ENCODE measurements at places on chromosomes 5 and 9.

GRCh38 chr9:38339087-38339486, 53.4 kb upstream of the ALDH1B1 start:
- DNase-seq, result no peak

DNA sequence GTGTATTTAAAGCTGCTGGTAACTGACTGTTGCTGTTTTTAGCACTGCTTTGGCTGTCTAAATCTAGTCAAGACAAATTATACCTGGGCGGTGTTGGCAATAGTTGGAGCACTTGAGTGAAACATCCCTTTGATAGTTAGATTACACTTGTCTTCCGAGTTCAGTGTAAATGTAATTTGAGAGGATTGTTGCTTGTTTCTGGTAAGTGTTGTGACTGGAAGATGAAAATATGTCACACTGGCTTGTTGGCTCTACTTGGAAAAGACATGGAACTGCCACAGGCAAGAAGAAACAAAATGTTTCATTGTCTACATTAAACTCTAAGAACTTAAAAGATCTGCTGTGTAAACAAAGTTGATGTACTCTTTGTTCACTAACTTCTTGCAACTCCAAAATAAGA, 49.2 kb upstream of the PTPRD start:
- DNase-seq, result no peak

DNA sequence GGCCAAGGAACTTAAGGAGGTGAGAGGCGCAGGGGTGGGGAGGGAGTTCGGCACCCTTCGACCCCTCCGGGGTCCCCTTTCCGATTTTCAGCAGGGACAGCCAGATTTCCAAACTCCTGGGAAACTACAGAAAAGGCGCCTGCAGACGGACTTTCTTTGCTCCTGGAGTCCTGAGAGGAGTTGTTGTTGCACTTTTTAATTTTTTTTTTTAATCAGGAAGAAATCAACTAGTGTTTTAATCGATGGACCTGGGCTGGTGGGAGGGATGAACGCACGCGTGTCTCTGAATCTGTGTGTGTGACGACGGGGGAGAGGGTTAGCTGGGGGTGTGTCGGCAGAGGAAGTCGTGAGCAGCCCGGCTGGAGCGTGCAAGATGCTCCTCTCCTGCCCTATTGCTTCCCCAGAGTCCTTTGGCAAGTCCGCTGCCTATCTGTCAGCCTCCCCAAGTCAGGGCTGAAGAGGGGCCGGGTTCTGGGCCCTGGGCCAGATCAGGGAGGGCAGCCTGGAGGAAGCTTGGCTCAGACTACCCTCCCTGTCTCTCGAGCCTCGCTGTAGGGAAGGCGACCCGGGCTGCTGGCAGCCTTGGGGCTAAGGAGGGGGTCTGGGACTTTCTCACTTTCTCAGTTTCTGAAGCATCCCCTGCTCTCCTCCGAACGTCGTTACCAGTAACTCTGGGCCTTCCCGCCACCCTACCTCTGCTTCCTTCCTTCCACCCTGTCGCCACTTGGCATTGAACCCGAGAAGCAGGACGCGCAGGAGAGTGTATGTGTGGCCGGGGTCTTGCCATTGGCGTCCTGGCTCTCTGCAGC, 731 bp downstream of the PRR16 start:
- DNase-seq, result no peak

DNA sequence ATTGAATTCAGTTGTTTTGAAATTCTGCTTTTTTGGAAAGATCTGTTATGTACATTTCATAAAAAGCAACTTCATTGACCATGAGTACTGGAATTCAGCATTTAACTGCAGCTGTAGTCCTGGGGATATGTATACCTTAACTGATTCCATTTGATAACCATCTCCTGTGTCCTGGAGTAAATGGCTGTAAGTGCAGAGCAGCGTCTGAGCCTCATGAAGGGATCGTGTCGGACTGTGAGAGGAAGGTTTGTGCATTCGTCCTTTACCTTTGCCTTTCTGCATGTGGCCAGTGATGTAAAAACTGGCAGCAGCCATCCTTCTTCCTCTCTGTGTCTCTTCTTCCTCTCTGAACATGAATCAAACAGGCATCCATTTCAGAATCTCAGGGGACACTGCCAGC, 287.2 kb downstream of the FANCC start:
- DNase-seq, result no peak

DNA sequence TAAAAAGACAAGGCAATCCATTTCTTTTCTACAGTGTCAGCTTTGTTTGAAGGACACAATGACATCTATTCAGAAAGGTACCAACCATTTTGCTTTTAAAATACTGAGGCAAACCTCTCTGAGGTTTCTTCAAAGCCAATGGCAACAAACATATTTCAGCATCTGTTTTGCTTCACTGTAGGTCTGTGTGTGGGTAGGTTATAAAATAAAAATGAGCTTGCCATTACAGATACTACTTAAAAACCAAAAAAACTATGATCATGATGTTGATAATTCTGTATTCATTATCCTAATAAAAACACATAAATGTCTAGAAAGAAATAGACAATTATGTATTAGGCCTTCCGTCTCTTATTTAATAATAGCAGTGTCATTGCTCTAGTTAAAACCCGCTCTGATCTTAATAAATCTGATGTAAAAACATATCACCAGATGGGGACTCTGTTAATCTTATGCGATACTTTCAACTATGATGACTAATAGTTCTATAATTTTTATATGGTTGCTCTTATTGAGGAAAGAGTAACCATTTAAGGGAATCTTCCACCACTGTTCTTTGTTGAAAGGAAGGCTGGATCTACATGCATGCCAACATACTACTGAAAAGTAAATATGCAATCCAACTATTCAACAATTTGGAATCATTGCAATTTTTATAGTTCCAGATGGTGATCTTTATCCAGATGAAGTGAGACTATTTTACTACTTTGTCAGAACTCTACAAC, 647.2 kb downstream of the PDE4D start:
- no peak for DNase-seq

DNA sequence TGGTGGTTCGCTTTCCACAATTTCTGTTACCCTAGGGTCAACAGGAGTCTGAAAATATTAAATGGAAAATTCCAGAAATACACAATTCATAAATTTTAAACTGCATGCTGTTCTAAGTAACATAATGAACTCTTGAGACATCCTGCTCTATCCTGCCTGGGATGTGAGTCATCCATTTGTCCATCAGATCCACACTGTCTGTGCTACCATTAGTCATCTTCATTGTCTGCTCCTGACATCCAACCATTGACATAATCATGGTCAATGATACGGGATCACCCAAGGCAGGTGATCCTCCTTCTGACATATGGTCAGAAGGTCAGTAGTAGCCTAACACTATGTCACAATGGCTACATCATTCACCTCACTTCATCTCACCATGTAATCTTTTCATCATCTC, 276.7 kb upstream of the KIF2A start:
- no peak for DNase-seq

GRCh38 chr9:127303830-127304229, 39.3 kb downstream of the GARNL3 start:
- DNase-seq, result no peak

GRCh38 chr9:35517131-35517530, 27.2 kb downstream of the RUSC2 start:
- no peak for DNase-seq

DNA sequence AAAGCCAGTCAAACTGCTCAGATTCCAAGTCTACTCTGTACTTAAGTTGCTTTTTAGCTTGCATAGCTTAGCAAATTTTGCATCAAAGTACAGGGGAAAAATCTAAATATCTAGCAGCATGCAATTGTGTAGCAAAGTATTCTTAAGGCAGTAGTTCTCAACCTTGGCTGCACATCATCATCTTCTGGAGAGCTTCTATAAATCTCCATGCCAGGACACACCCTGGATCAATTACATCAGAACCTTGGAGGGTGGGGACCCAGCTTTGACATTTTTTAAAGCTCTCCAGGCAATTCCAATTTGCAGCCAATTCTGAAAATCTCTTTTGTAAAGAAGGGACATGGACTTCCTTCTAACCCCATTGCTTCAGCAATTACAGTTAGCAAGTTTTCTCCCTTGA, 187.5 kb downstream of the SNCAIP start:
- DNase-seq, result no peak

DNA sequence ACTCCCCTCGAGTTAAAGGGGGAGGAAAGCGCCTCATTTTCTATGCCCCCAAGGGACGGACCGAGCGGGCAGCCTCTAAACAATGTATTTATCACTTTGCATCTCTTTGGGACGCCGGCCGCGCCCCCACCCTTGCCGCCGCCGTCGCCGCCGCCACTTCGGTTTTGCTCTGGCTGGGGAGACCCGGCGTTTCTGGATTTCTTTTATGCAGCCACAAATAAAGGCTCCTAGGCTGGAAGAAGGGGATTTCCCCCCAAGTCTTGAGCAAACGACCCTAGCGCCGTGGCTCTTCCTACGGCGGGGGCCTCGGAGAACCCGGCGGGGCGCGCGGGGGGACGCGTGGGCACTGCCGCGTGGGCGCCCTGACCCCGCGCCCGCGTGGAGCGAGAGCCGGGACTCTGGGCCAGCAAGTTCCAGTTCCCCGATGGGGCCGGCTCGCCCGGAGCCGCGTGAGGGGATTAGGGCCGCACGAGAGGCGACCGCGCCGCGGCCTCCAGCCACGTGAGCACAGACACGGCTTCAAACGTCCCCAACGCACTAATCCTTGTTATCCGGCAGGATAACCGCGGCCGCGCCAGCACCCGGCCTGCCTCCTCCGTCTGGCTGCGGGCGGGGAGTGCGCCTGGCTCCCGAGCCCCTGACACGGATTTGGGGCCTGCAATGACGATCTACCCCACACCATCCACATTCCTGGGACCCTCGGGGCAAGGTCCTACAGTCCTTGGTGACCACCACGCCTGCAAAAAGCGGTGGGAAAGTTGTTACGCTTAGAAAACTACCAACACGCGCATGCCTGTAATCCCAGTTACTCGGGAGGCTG, 7.9 kb upstream of the NEUROG1 start:
- no peak for DNase-seq

DNA sequence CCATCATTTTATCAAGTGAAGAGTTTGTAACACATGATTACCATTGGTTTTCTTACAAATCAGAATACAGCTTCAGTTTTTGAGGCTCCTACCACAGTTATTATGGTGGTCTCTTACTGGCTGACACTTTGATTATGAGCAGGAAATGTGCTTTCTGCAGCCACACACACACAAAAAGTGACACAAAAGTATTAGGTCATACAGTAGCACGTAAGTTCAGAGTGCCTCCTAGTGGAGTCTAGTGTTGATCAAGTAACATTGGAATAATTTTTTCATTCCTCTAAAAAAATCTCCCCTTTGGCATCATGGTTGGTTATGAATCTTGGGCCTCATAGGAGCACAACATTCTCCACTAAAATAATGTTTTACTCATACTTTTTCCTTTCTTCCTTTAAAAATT, 37.6 kb downstream of the PAM start:
- no peak for DNase-seq

GRCh38 chr9:137876781-137877386, 698 bp upstream of the CACNA1B start:
- no peak for DNase-seq

DNA sequence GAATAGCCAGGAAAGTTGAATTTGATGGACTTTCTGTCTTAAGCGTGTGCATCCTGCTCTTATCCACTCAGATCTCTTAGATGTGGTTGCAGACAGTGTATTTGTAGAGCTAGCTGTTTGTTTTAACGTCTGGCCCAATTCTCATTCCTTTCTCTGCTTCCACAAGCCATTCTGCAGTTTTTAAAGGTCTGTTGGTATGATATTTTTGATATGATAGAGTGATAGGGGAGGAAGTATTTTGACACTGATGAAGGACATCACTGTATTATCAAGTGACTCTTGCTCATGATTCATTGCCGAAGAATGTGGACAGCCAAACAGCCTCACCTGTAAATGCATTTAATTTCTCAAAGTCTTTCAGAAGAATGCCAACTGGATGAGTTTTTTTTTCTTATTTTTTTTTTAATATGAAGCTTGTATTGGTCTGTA, 4.5 kb downstream of the TJP2 start:
- no peak for DNase-seq

DNA sequence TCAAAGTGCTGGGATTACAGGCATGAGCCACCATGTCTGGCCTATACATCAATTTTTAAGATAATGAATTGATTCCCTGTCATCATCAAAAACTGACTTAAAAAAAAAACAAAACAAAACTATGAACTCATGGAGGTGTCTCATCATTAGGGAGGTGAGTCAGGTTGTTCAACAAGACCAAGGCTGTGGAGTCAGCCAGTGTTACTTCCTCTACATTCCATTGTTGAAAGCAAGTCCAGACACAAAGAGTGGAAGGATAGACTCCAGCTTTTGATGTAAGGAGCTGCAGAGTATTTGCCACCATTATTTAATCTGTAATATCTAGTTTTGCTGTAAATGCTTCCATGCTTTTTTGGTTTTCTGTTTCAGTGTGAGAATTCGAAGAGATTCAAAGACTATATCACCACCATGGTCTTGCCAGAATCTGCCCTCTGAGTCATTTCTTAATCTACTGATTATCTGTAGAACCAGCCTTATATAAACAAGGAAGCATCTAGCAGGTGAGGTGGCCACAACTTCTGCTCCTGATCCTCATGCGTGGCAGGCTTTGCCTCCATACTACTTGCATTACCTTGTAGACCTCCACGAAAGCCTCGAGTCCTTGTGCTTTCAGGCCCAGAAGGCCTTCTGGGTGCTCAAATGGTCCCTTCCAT, 156.1 kb downstream of the FGF1 start:
- DNase-seq, result no peak

- no peak for DNase-seq
Measured at GRCh38 chr5:149341876-149342275, 3.4 kb upstream of the GRPEL2 start.

- no peak for DNase-seq
Measured at GRCh38 chr5:32777222-32777621, 66.1 kb downstream of the NPR3 start.

GRCh38 chr5:106648401-106648800, 1022.3 kb downstream of the EFNA5 start:
- no peak for DNase-seq

- no peak for DNase-seq
Measured at GRCh38 chr5:39116344-39117170, 42.4 kb upstream of the RICTOR start.

GRCh38 chr9:70868661-70869652, 252.5 kb downstream of the TRPM3 start:
- DNase-seq, result no peak

DNA sequence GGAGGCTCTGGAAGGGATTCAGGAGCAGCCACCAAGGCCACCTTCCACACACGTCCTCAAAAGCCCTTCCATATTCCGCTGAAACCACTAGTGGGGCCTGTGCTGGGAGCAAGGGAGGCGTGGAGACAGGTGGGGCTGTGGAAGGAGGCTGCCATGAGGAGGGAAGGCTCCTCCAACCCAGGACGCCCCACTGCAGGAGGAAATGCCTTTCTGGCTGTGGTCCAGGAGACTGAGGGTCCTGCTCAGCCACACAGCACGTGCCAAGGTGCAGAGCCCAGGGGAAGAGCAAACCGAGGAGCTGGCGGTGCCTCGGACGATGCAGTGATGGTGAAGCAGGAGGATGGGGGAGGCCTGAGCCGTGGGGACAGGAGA, 49.5 kb downstream of the ADAMTS2 start:
- no peak for DNase-seq

- no peak for DNase-seq
Measured at GRCh38 chr9:74630228-74630627, 133.1 kb downstream of the RORB start.

DNA sequence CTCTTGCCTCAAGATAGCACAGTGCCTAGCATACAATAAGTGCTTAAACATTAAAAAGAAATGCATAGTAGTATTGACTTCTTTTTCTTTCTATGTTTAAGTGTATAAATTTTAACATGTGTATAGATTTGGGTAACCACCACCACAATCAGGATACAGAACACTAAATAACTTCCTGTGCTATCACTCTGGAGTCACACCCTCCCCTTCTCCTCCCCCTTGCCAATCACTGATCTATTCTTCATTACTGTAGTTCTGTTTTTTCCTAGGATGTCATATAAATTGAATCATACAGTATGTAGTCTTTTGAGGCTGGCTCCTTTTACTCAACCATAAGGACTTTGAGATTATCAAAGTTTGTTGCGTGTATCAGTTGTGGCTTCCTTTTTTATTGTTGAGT, 68.5 kb downstream of the OSTF1 start:
- no peak for DNase-seq
